Common myeloid progenitor, CD34-positive (primary cell): ENCODE measurements at places on chromosomes 12 and 14.

GRCh38 chr12:103139876-103140275, 182.4 kb downstream of the ASCL1 start:
- H3K4me3 ChIP-seq, result no peak overlapping the region
- H3K36me3 ChIP-seq, result no peaks in the 10 kb centered on the region
- no peak overlapping the region for H3K27ac ChIP-seq
- no peak for DNase-seq
- H3K4me1 ChIP-seq, result no peaks in the 10 kb centered on the region

DNA sequence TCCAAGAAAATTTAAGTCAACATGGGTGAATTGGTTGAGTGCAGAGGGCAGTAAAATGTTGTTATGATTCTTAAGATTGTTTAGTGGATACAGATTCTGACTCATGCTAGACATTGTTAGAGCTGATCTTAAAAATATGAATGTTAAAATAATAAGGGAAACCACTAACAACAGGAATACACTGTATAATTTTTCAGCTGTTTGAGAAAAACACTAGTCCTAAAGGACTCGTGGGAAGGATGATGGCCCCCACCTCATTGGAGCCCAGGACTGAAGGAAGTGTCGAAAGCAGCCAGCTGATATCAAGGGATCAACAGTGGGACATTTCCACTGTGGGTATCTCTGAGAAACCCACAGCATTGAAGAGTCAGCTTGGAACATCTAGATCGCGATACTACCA, 82.9 kb upstream of the SCAF11 start:
- no peaks in the 10 kb centered on the region for H3K4me1 ChIP-seq
- no peak overlapping the region for H3K4me3 ChIP-seq
- H3K27me3 ChIP-seq, result no peaks in the 10 kb centered on the region
- no peak overlapping the region for H3K27ac ChIP-seq
- no peak for DNase-seq

DNA sequence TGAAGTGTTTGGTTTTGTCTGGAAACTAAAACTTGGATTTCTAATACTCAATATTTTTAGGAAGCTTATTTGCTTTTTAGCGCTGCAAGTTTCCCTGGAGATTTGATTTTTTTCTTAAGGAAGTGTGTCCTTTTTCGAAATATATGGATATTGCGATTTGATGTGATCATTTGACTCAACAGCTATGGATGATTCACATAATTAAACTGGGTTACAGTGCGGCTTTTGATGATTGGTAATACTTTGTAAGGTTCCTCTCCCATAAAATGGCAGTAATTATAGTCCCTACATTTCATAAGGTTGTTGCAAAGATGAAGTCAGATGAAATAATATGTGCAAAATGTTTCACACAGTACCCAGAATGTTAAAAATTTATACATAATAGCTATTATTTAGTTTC, 13.1 kb downstream of the LDHB start:
- no peak for DNase-seq
- no peaks in the 10 kb centered on the region for H3K4me1 ChIP-seq
- H3K4me3 ChIP-seq, result no peak overlapping the region
- H3K27me3 ChIP-seq, result no peaks in the 10 kb centered on the region
- no peak overlapping the region for H3K27ac ChIP-seq
- H3K36me3 ChIP-seq, result peaks cover 84% of the 10 kb centered on the region

GRCh38 chr12:47234576-47235141, 154.9 kb upstream of the AMIGO2 start:
- no peak overlapping the region for H3K4me3 ChIP-seq
- peaks cover 6% of the 10 kb centered on the region for H3K4me1 ChIP-seq
- H3K27ac ChIP-seq, result no peak overlapping the region
- H3K27me3 ChIP-seq, result no peaks in the 10 kb centered on the region
